ENCODE measurements at places on chromosomes 3 and 15.

DNA sequence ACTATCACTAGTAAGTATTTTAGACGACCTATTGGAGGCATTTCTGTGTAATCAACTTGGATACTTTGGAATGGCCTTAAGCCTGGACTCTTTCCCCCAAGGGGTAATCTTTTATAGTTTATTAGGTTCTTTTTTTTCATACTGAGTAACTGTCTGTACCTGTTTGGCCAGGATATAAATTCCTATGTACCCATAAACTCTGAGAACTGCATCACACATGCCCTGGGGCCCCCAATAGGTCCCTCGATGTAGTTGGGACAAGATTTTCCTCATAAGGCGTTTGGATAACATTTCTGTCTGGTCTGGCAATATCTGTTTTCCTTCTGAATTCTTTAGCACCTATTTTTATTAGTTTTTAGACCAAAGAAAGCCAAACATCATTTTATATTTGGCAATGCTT, 86.4 kb upstream of the WNT7A start:
- no peak for ATAC-seq

- no peak for ATAC-seq
Measured at GRCh38 chr15:98917417-98917816, 90.2 kb downstream of the PGPEP1L start.

GRCh38 chr15:64894395-64895056, 17.2 kb upstream of the ANKDD1A start:
- peak; percentile 33 for ATAC-seq

DNA sequence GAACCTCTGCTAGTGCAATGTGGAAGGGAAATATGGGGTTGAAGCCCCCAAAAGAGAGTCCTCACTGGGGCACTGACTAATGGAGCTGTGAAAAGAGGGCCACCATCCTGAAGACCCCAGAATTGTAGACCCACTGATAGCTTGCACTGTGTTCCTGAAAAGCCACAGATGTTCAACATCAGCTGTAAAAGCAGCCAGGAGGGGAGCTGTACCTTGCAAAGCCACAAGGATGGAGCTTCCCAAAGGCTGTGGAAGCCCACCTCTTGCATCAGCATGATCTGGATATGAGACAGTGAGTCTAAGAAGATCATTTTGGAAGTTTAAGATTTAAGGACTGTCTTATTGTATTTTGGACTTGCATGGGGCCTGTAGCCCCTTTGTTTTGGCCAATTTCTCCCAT, 125.8 kb upstream of the TGFBR2 start:
- no peak for ATAC-seq

DNA sequence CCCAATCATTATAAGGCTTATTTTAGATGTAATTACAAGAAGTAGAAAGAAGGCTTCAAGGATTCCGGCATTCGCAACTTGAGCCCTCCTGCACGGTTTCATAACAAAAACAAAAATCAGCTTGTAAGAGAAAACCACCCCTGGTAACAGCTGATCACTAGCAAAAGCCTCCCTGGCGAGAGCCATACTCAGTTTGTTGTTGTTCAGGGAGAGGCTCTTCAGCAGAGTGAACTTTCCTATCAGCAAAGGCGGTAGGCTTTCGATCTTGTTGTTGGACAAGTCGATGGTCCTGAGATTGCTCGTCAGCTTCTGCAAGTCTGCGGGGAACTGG, 710 bp downstream of the LRRC57 start:
- ATAC-seq = no peak

- ATAC-seq = no peak
Measured at GRCh38 chr15:29065571-29065970, 179.8 kb downstream of the APBA2 start.

DNA sequence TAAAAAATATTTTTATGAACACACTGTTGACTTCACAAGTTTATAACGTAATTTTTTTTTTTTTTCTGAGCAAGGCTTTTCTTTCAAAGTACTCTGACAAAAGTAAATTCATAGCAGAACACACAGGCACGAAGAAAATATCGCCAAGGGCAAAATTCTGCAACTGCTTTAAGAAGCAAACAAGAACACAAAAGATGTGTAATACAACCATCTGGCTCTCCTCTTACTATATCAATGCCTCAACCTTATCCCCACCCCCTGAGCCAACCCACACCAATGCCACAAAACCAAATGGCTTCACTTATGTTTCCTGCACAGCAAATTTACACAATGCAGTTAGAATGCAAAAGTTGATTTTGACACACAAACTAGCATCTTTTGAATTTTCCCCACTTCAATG, 274.2 kb downstream of the FOXP1 start:
- ATAC-seq = peak; percentile 50

- ATAC-seq = no peak
Measured at GRCh38 chr3:173846584-173846983, 449.0 kb downstream of the NLGN1 start.

GRCh38 chr15:94477913-94478553, 246.7 kb downstream of the MCTP2 start:
- ATAC-seq = no peak

DNA sequence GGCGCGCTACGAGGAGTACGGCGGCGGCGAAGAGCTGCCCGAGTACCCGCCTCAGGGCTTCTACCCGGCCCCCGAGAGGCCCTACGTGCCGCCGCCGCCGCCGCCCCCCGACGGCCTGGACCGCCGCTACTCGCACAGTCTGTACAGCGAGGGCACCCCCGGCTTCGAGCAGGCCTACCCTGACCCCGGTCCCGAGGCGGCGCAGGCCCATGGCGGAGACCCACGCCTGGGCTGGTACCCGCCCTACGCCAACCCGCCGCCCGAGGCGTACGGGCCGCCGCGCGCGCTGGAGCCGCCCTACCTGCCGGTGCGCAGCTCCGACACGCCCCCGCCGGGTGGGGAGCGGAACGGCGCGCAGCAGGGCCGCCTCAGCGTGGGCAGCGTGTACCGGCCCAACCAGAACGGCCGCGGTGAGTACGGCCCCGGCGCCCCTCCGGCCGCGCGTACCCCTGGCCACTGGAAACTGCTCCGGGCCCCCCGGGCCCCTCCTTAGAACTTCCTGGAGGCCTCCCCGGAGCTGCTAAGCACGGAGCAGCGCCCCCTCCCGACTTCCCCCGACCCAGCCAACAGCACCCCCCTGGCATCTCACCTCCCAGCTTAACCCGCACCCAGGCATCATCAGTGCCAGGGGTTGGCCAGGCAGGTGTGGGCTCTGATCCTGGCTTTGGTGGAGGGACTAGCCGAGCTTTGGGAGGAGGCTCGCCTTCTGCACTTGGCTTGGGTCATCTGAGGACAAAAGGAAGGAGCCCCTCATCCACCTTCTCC, 1.4 kb downstream of the LOXL1 start:
- ATAC-seq = peak; percentile 82

DNA sequence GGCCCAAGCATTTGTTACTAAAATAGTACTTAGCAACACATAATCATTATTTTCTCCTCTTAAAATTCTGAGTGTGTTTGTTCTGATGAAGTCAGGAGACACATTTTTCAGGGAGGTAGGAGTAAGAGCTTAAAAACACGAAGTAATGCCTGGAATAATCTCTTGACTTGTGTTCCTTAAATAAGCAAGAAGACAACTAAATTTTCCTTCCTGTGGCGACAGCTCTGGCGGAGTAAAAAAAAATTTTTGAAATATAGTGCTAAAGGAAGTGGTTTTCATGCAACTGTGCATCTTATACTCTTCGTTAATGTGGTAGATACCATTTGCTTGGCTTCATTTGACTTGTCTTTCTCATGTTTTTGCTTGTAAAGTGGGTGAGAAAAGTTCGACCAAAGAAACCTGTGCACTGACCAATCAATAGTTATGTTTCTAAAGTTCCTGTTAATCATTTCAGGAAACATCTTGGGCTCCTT, 11.1 kb upstream of the MBNL1 start:
- no peak for ATAC-seq

GRCh38 chr3:130779031-130779430, 32.4 kb upstream of the PIK3R4 start:
- ATAC-seq = no peak

DNA sequence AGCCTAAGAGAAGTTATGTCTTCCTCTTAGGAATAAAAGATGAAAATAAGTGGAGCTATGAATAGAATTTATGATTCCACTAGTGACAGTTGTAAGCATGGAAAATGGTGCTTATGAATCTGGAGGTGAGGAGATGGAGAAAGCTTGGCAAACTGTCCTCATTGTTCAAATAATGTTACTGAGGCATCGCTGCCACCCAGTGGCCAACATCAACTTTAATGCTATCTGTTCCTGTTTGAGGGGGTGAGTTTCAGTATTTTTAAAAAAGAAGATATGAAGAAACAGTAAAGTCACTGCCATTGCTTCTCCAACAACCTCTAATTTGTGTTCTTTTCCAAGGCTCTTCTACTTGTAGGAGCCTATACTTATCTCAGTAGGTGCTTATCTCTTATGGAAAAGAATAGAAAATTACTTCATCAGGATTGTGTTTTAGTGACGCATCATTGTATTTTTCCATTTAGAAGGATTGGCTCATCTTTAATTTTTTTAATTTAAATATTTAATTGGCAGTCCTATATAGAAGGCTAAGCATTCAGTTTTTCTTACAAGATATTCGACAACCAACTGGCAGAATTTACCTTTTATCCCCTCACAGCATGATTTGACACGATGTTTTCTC, 260.4 kb upstream of the P2RY1 start:
- no peak for ATAC-seq

GRCh38 chr15:83445643-83446042, 1.5 kb upstream of the SH3GL3 start:
- ATAC-seq = no peak

GRCh38 chr15:51223771-51224229, 114.6 kb downstream of the CYP19A1 start:
- ATAC-seq = no peak

DNA sequence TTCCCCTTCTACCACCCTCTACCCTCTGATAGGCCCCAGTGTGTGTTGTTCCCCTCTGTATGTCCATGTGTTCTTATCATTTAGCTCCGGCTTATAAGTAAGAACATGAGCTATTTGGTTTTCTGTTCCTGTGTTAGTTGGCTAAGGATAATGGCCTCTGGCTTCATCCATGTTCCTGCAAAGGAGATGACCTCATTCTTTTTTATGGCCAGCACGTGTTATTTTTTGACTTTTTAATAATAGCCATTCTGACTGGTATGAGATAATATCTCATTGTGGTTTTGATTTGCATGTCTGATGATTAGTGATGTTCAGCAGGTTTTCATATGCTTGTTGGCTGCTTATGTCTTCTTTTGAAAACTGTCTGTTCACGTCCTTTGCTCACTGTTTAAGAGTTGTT, 63.1 kb upstream of the NPHP3 start:
- no peak for ATAC-seq
